Neural crest cell (in vitro differentiated cells): ENCODE measurements at places on chromosomes 6 and 20.

DNA sequence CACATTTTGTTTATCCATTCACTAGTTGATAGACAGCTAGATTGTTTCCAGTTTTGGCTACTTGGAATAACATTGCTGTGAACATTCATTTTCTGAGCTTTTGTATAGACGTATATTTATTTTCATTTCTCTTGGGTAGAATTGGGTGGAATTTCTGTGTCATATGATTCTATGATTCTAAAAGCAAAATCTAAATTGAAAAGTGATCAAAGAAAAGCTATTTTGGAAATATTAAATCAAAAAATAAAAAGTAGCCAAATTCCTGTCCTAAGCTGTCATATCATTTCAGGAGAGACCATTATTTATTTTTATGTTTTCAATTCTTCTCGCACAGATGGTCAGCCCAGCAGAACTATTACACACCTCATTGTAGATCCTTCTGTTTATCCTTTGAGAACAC is 229.2 kb downstream of the COL12A1 start:
- no peak for DNase-seq

DNA sequence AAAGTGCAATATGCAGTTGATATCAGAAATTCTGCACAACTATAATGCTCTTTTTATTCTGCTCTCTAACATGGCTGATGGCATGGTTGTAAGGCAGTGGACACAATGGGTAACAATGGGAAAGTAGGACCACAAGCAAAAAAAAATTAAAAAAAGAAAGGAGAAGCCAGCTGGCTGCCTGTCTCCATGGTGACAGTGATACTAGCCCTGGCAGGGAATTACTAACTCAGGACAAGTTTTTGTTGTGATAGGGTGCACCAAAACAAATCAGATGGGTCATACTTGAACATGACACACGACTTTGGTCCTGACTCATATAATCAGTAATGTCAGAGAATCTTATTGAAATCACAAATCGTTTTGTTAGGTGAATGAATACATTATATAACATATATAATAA is 169.4 kb downstream of the TRDN start:
- DNase-seq = no peak

DNA sequence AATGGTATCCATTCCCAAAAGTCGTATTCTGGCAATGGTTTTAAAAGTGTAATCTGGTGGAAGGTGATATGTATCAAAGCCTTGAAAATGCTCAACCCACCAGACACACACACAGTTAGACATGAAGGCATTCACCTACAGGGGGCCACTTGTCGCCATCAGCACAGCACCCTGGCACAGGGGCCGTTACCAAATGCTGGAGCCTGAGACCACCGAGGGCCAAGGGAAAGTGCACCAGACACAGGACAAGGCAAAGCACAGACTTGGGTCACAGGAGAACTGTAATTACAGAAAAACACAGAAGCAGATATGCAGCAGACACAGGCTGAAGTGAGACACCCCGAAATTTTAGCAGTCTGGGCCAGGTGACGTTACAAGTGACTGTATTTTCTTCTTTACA is 9.3 kb downstream of the TAF4 start:
- no peak for DNase-seq

GRCh38 chr6:62998022-62998421 is 213.2 kb upstream of the FKBP1C start:
- DNase-seq = no peak

GRCh38 chr20:3674447-3674846 is 7.4 kb downstream of the ADAM33 start:
- DNase-seq = no peak
